Stimulated activated naive CD4-positive, alpha-beta T cell (primary cell): ENCODE measurements at places on chromosomes 7 and 10.

DNA sequence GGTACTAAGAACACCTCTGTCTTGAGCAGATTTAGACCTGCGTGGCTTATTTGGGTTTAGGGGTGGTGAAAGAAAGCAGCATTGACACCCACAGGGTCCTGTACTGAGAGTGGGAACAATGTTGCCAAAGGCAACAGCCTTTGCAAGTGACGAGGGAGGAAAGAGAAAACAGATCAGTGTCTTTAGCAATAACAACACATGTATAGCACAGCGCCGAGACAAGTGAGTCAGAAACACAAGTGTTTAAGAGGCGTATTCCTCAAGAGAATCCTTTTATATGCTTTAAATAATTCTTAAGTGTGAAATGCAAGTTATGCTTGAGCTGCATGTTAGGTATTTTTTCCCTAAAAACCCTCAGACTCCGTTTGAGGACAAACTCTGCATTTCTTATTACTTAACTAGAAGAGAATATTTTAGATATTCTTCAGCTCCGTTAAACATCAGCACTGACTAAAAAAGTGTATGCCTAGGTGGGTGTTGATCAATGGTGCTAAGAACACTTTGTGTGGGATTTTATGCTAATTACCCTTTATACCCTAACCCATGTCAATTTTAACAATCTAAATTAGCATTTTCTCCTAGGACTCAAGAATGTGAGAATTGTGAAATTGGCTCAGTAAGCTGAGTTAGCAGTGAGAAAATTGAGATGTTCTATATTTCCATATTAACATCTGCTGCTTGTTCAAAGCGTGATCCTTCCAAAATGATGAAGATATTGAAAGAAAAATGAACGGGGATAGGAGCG, 1095.4 kb upstream of the CELF2 start:
- DNase-seq, result no peak

DNA sequence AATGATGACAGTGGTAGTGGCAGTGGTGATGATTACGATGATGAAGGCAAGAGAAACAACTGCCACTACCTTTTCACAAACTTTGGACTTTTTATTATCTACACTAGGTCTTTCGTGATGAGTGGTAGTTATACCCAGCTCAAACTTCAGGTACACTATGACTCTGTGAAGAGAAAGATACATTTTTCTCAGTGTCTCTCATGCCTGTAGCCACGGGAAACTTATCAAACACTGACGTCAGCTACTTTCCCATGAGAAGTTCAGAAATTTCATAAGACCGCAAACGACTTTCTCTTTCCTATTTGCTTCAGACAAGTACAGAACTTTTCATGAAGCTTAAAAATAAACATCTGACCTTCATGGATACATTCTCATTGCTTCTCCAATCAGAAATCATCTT, 57.0 kb downstream of the CALD1 start:
- no peak for DNase-seq

DNA sequence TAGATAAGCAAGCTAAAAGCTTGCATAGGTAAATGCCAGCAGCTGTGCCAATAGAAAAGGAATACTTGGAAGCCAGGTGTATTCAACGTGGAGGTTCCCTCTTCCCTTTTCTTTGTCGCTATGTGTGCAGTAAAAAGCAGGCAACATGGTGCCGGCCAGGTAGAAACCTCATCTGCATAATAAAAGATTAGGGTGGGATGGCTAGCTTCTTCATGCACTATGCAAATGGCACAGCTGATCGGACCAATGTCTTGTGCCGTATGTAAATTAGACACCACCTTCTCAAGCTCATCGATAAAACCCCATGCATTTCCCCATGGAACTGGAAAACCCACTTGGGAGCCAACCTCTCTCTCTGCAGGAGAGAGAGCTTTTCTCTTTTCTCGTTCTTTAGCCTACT, 150.9 kb upstream of the FOXK1 start:
- no peak for DNase-seq

DNA sequence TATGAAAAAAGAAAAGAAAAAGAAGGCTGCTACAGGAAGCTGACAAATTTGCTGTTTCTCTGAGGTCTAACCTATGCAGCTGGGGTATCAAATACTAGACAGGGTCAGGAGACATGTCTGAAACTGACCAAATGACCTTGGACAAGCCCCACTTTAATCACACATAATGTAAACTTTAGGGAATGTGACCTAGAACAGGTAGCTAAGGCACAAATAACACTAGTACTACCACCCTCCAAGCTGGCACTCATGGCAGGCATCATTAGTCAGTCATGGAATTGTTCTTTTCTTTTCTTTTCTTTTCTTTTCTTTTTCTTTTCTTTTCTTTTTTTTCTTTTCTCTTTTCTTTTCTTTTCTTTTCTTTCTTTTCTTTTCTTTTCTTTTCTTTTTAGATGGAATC, 250.4 kb downstream of the KCNMA1 start:
- DNase-seq, result no peak

DNA sequence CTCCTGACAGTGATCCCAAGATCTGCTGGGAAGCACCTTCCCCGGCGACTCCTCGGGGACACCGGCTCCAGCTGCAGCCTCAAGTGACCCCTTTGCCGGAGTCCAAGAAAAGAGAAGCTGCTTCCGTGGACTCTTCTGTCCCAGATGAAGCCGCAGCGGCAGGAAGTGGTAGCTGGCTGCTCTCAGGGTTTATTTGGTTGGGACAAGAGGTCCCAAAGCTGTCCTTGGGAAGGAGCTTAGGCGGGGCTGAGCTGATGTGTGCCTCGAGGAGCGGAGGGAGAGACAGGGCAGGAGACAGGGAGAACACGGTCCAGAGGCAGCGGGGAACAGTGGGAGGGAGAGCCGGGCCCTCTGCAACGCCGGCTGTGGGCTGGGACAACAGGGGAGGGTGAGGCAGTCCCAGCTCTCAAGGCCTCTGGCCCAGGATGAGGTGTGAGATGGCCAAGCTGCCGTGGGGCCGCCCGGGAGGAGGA, 13.1 kb upstream of the FAM20C start:
- no peak for DNase-seq

GRCh38 chr10:87837445-87837844, 19.4 kb upstream of the ATAD1 start:
- no peak for DNase-seq

GRCh38 chr10:122458693-122459092, 2.7 kb upstream of the HTRA1 start:
- no peak for DNase-seq

DNA sequence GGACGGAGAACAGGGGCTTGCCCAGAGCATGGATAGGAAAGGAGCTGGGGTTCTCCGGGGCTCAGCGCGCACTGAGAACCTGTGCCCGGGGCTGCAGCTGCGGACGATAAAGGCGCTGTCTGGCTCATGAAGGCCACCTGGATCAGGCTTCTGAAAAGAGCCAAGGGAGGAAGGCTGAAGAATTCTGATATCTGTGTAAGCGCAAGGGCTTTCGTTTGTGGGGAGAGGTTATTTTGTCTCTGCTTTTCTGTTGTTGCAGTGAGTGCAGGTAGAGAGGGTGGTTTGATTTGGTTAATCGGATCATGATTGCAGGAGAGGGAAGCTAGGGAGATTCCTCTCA, 250.5 kb downstream of the NSUN6 start:
- DNase-seq, result no peak

DNA sequence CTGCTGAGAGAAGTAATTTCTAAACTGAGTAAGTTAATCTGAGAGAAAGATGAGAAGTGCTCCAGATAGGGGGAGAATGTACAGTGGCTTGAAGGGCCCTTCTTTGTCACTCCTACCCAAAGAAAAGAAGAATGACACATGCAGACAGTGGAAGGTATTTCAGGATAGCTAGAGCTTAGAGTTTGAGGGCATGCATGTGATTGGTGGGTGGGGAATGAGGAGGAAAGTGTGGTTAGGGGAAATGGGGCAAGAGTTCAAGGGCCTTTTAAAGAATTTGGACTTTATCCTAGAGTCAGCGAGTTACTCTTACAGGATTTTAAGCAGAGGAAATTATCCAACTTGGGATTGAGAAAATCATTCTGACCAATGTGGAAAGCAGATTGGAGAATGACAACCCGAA, 50.0 kb downstream of the ANLN start:
- DNase-seq, result no peak

DNA sequence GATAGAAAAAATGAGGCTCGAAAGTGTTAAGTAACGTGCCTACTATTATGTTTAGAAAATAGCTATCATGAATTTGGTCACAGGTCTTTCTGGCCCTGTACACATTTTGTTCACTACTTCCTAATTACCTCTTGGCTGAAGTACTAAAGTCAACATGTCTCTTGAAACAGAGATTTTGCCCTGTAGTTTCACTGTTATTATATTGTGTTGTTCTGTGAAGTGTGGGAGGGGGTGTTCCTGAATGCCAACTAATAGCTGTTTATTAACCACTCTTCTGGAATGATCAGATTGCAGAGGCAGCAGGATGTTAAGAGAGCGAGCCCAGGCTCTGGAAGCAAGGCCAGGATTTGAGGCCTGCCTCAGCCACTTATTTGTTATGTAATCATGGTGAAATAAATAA, 72.1 kb downstream of the RNF133 start:
- DNase-seq, result no peak

- no peak for DNase-seq
These were observed 133.5 kb downstream of the MTPAP start for GRCh38 chr10:30215623-30216022.

GRCh38 chr7:43700059-43700501, 29.2 kb downstream of the COA1 start:
- peak; percentile 70 for DNase-seq

GRCh38 chr7:43585562-43585961, 2.7 kb downstream of the STK17A start:
- no peak for DNase-seq

DNA sequence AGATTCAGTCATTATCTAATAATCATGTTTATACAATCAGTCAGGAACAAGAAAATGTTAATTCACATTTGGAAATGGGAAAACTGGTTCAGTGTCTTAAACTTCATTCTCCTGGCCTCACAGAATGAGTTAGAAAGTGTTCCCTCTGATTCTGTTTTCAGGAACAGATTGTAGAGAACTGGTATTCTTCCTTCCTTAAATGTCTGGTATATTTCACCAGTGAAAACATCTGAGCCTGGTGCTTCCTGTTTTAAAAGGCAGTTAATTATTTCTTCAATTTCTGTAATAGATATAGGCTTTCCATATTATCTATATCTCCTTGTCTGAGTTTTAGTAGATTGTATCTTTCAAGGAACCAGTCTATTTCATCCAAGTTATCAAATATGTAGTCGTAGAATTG, 97.1 kb upstream of the TMEM168 start:
- DNase-seq, result no peak

DNA sequence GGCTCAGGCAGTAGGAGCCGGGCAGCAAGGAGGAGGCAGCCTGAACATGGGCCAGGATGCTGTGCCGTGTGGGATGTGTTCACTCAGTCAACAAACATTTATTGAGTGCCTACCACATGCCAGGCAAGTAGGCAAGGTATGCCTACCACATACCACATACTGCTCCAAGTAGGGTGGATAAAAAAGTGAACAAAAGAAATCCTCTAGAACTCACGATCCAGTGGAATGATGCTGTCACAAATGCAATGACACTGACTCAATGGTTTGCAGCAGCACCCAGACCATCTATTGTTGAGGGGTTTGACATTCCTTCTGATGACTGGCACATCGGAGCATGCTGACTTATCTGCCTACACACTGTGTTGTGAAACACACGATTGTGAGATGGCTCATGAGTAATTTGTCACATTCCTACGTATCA, 413.5 kb downstream of the NRG3 start:
- DNase-seq, result no peak

DNA sequence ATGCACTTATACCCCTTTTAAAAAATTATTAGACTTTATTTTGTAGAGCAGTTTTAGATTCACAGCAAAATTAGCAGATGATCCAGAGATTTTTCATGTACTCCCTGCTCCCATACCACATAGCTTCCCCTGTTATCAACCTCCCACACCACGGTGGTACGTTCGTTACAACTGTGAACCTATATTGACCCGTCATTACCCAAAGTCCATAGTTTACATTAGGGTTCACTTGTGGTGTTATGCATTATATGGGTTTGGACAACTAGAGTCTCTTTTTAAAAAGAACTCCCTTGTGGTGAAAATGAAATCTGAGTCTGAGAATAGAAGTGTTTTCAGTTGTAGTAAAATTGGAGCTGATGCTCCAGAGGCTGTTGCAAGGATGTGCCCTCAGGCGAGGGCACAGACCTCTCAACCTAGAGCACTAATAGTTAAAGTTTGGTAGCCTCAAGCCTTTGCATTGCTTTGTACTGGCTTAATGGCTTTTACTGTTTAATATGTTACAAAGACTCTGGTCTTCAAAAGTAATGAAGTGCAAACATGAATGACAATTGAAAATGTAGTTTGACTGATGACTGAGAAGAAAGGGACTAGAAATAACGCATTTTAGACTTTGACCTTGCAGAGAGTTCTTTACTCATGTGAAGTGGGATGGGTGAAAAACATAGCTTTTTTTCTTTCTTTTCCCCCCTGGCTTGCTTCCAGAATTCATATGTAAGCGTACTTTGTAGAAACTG, 30.6 kb upstream of the CSTF2T start:
- DNase-seq, result no peak

DNA sequence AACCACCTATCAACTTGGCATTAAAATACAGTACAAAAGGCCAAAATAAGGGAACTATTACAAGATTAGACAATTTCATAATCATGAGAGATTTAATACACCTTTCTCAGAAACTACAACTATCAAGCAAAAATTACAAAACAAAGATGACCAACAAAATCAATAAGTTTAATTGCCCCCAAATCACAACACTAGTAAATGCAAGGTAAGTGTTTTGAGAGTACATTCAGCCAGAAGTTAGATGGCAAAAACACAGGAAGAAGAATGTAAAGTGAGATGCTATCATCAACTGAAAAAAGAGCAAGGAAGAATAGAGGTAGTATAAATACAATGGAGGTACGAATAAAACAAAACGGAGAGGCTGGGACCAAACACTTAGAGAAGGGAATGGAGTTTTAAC, 3.2 kb downstream of the PNPLA8 start:
- DNase-seq, result no peak

DNA sequence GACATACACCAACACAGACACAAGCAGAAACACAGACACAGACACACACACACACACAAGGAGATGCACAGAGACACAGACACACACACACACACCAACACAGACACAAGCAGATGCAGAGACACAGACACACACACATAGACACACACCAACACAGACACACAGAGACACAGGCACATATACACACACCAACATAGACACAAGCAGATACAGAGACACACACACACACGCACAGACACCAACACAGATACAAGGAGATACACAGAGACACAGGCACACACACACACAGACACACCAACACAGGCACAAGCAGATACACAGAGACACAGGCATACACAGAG, 347.2 kb upstream of the KLF6 start:
- DNase-seq, result no peak

GRCh38 chr7:77498659-77499379, 38.3 kb upstream of the PTPN12 start:
- no peak for DNase-seq
